Activated CD4-positive, alpha-beta T cell treated with anti-CD3 and anti-CD28 coated beads for 36 hours (primary cell): ENCODE measurements at places on chromosomes 13 and 19. TPM values are rescaled to one million over a fixed set of nuclear protein-coding genes. Genes with fewer than 3 reads are reported as not detected.

GRCh38 chr13:28817204-28817603 lies 2.9 kb upstream of the MTUS2 start:
- peaks cover 38% of the 10 kb centered on the region for H3K27me3 ChIP-seq
- DNase-seq = no peak
- no peak overlapping the region for H3K4me3 ChIP-seq
- no peak overlapping the region for H3K27ac ChIP-seq
- H3K36me3 ChIP-seq = no peaks in the 10 kb centered on the region

DNA sequence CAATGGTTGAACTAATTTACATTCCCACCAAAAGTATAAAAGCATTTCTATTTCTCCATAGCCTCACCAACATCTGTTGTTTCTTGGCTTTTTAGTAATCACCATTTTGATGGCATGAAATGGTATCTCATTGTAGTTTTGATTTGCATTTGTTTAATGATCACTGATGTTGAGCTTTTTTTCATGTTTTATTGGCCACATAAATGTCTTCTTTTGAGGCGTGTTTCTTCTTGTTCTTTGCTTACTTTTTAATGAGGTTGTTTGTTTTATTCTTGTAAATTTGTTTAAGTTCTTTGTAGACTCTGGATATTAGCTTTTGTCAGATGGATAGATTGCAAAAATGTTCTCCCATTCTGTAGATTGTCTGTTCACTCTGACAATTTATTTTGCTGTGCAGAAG lies 28.2 kb downstream of the ZNF714 start:
- H3K27ac ChIP-seq = no peak overlapping the region
- DNase-seq = no peak
- no peaks in the 10 kb centered on the region for H3K4me1 ChIP-seq
- H3K27me3 ChIP-seq = no peaks in the 10 kb centered on the region
- peaks cover 73% of the 10 kb centered on the region for H3K36me3 ChIP-seq

KLK2 gene
- total RNA-seq = not detected

SPIB gene
- total RNA-seq = 0.50 TPM

LRRC4B gene
- not detected for total RNA-seq

CLEC4M gene
- total RNA-seq = not detected

- no peak for DNase-seq
- H3K4me3 ChIP-seq = no peak overlapping the region
- no peaks in the 10 kb centered on the region for H3K4me1 ChIP-seq
- H3K27ac ChIP-seq = no peak overlapping the region
- peaks cover 9% of the 10 kb centered on the region for H3K27me3 ChIP-seq
Observed at GRCh38 chr13:75092143-75092542, 389.8 kb downstream of the TBC1D4 start.

APOC4 gene
- total RNA-seq = not detected

DNA sequence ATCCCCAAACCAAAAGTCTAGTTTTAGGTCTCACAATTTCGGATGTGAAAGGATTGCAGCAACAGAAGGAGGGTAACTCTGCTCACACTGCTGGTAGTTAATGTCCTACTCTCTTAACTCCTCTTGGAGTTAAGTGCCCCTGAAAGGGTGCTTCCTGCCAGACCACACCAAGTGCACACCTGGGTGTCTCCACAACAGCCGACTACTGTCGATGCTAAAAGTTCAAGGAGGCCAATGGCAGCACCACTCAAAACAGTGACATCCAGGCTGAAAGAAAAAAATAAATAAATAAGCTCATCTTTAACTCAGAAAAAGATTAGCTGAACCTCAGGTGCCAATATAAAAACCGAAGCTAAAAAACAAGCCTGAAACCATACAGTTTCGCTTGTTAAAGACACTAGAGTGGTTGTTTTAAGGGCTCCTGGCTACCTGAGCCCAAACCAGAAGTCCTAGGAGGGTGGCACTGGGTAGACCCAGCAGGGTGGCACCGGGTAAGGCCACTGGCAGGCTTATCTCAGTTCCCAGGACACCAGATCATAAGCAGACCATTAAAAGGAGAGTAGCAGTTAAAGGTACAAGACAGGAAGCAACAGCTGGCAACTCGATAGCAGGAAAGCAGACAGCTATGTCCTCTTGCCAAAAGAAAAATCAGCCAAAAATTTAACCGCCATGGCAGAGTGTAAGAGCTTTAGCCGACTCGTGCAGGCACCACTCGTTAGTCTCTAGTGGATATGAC lies 39.3 kb downstream of the BRD4 start:
- H3K36me3 ChIP-seq = peaks cover 38% of the 10 kb centered on the region
- peaks cover 99% of the 10 kb centered on the region for H3K4me1 ChIP-seq
- H3K4me3 ChIP-seq = peak overlapping the region; percentile 6
- H3K27me3 ChIP-seq = no peaks in the 10 kb centered on the region

DNA sequence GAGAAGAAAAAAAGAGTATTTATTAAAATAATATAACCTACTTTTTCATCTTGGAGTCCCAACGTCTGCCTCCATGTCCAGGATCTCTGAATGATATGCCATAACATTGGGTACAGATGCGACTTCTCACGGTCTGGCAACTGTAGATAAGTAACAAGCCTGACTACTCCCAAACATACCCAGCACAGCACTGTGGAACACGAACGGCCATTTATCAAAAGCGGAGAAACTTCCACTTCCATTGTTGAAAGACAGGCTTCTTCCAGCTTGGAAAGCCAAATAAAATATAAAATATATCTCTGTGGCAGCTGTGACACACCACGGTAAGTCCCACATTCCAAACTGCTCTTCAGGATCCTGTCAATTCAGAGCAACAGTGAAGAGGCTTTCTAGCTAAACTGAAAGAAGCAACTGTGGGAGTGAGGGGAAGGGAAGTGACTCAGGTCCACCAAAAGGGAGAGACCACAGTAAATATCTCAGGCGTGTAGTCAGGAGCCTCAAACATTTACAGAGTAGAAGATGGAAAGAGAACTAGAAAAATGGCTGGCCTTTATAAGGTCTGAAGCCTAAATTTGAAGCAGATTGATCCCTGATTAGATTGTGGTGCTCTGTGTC lies 331.7 kb downstream of the LIG4 start:
- H3K36me3 ChIP-seq = no peaks in the 10 kb centered on the region
- no peak overlapping the region for H3K27ac ChIP-seq
- H3K4me1 ChIP-seq = no peaks in the 10 kb centered on the region
- H3K27me3 ChIP-seq = no peaks in the 10 kb centered on the region

- H3K4me1 ChIP-seq = no peaks in the 10 kb centered on the region
- no peak for DNase-seq
- peaks cover 3% of the 10 kb centered on the region for H3K27me3 ChIP-seq
- no peak overlapping the region for H3K27ac ChIP-seq
- H3K36me3 ChIP-seq = no peaks in the 10 kb centered on the region
Observed at GRCh38 chr13:29105779-29106178, 285.6 kb downstream of the MTUS2 start.

DNA sequence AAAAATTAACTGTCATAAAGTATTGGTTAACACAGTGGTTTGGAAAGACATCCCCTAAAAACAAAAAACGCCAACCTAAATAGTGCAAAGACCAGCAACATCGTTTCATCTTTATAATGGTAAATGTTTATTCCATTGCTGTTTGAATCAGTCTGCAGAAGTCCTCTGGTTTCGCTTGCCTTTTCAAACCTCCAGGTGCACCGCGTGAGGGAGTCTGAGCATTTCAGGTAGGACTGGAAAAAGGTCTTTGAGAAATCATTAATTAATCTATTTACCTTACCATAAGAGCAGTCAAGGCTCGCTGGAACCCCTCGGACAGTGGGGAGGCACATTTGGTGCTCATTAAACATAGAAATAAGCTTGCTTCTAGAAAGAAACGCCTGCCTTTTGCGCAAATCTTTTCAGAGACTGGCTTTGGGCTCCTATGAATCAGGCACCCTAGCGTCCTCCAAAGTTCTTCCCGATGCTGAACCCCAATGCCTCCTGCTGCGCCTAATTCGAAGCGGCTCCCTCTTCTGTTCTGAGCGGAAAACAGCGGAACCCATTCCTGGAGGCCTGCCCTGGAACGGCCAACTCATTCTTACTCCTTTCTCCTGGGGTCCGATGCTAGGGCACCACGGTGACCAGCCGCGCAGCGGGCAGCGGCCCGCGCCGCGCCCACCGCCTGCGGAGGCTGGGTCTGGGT lies 951 bp upstream of the MTUS2 start:
- no peaks in the 10 kb centered on the region for H3K36me3 ChIP-seq
- peaks cover 2% of the 10 kb centered on the region for H3K4me1 ChIP-seq
- peaks cover 52% of the 10 kb centered on the region for H3K27me3 ChIP-seq
- peak; percentile 6 for DNase-seq
- H3K4me3 ChIP-seq = no peak overlapping the region

GRCh38 chr13:67267136-67267535 lies 37.0 kb upstream of the PCDH9 start:
- no peaks in the 10 kb centered on the region for H3K27me3 ChIP-seq
- H3K4me1 ChIP-seq = no peaks in the 10 kb centered on the region
- no peak for DNase-seq
- H3K36me3 ChIP-seq = no peaks in the 10 kb centered on the region

DNA sequence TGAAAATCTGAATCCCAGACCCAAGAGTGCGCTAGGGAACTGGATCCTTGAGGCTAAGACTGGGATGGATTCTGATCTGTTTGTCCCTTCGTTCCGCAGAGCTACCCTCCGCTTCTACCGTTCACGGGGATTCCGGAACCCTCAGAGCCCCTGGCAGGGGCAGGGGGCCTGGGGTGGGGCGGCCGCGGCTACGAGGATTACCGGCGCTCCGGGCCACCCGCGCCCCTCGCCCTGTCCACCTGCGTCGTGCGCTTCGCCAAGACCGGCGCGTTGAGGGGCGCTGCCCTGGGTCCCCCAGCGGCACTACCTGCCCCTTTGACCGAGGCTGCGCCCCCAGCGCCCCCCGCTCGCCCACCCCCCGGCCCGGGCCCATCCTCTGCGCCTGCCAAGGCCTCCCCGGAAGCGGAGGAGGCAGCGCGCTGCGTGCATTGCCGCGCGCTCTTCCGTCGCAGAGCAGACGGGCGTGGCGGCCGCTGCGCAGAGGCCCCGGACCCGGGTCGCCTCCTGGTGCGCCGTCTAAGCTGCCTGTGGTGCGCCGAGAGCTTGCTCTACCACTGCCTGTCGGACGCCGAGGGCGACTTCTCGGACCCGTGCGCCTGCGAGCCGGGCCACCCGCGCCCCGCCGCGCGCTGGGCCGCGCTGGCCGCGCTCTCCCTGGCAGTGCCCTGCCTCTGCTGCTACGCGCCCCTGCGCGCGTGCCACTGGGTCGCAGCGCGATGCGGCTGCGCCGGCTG lies 7.1 kb downstream of the SPRED3 start:
- peaks cover 5% of the 10 kb centered on the region for H3K36me3 ChIP-seq
- H3K4me3 ChIP-seq = peak overlapping the region; percentile 76
- peaks cover 11% of the 10 kb centered on the region for H3K27me3 ChIP-seq
- peak; percentile 72 for DNase-seq
- H3K4me1 ChIP-seq = peaks cover 25% of the 10 kb centered on the region
- no peak overlapping the region for H3K27ac ChIP-seq

- H3K27ac ChIP-seq = no peak overlapping the region
- H3K4me3 ChIP-seq = no peak overlapping the region
- peaks cover 2% of the 10 kb centered on the region for H3K27me3 ChIP-seq
- no peaks in the 10 kb centered on the region for H3K4me1 ChIP-seq
Observed at GRCh38 chr13:105972306-105972721, 563.1 kb downstream of the EFNB2 start.

DNA sequence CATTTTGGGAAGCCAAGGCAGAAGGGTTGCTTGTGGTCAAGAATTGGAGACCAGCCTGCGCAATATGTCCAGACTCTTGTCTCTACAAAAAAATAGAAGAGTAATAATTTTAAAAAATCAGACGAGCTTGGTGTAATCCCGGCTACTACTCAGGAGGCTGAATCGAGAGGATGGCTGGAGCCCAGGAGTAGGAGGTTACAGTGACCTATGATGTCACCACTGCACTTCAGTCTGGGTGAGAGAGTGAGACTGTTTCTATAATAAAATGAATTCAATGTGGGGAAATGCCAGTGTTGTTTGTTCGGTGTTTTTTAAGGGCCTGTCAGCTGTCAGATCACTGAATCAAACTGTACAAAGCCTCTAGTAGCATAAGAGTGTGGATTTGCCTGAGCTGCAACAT lies 1.2 kb upstream of the FBXL3 start:
- DNase-seq = no peak
- peak overlapping the region; percentile 49 for H3K27ac ChIP-seq
- H3K36me3 ChIP-seq = peaks cover 8% of the 10 kb centered on the region
- peaks cover 35% of the 10 kb centered on the region for H3K4me1 ChIP-seq
- H3K27me3 ChIP-seq = peaks cover 2% of the 10 kb centered on the region
- peak overlapping the region; percentile 82 for H3K4me3 ChIP-seq

DNA sequence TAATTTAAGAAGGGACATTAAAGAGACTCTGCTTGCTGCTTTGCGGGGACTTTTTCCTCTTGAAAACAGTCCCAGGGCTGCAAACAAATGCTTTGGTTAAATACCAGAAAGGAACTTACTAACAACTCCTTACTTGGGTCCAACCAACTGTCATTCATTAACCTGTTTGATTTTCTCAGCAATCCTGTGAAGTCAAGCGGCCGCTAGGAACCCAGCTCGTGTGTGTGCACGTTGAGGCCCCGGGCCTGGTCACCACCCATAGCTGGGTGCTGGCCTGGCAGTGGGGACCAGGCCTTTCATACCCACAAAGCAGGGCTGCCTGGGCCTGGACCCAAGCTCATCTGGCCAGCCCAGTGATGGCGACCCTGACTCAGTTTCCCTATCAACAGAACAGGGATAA lies 50.7 kb downstream of the C1QTNF9 start:
- H3K4me3 ChIP-seq = no peak overlapping the region
- H3K36me3 ChIP-seq = no peaks in the 10 kb centered on the region
- H3K4me1 ChIP-seq = no peaks in the 10 kb centered on the region
- H3K27ac ChIP-seq = no peak overlapping the region

STOML3 gene
- not detected for total RNA-seq

DNA sequence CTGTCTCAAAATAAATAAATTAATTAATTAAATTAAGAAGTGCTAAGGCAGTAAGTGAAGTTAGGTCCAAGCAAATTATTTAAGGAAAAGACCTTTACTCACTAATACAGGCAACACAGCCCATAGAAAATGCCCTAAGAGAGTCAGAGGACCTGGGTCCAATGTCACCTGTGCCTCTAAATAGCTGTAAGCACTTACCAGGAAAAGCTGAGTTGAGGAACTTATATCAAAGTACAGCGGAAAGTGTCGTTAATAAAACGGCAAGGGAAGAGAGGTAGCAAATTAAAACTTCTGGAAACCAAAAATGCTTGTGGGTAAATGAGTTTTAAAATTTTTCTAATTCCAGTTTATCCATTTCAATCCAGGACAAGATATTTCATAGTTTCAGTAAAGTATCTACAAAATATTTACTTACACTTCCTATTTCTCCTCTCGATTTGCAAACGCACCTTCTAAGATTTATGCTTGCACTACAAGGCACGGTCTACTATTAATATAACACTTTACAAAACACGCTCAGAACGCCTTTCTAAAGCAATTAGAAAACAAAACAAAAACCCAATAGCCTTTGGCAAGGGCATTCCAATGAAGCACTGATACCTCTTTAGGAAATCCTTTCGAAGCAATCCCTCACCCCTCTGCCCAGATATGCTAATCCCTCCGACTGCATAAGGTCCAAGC lies 963 bp downstream of the VPS36 start:
- H3K27ac ChIP-seq = peak overlapping the region; percentile 91
- H3K27me3 ChIP-seq = no peaks in the 10 kb centered on the region
- peaks cover 34% of the 10 kb centered on the region for H3K4me1 ChIP-seq
- H3K36me3 ChIP-seq = peaks cover 3% of the 10 kb centered on the region
- H3K4me3 ChIP-seq = peak overlapping the region; percentile 88
